ENCODE measurements at places on chromosomes 2 and 18.

DNA sequence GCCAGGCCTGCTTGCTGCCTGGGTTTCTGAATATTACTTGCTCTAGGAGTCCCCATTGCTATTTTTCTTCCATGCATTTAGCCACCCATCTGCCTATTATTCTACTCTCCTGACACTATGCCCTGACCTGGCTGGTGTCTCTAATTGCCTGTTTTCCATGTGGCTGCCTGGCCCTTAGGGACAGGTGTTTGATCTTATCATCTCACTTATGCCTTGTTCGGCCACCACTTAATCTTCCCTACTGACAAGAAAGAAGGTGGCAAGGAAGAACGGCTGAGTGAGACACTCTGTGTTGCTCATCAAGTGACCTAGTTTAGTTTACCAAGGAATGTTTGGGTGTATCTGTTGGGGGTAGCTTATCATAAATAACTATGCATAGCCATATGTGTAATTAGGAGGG, 50.4 kb upstream of the RAPH1 start:
- no peak for DNase-seq

- no peak for DNase-seq
These were observed 10.5 kb upstream of the SLC1A4 start for GRCh38 chr2:64978514-64979268.

DNA sequence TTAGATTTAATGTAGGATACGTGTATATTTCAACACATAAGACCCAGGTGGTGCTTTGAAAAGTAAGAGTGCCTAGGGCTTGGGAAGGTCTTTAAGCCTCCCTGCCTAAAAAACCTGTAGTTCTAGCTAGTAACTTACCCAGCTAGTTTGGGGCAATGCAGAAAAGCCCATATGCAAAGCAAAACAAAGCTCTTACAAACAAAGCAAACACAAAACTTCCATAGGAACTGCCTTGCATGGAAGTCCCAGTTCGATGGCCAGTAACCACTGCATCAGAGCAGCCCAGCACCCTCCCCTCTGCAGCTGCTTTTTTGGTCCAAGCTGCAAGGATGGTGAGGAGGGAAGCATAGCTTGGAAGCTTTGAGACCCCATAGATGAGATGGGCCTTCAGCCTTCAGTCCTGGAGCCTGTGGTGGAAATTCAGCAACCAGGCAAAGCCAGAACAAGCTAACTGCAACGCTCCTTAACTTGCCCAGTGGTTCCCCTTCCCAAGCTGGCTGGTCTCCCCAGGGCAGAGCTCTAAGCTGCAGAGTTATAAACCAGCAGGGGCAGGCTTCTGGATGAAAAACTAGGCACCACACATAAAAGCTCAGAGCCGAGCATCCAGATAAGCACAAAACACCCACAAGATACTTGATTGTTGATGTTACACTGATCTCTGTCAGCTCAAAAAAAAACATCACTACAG, 16.2 kb downstream of the C2orf76 start:
- no peak for DNase-seq

- no peak for DNase-seq
These were observed 163.7 kb upstream of the KLHL29 start for GRCh38 chr2:23221236-23221635.

DNA sequence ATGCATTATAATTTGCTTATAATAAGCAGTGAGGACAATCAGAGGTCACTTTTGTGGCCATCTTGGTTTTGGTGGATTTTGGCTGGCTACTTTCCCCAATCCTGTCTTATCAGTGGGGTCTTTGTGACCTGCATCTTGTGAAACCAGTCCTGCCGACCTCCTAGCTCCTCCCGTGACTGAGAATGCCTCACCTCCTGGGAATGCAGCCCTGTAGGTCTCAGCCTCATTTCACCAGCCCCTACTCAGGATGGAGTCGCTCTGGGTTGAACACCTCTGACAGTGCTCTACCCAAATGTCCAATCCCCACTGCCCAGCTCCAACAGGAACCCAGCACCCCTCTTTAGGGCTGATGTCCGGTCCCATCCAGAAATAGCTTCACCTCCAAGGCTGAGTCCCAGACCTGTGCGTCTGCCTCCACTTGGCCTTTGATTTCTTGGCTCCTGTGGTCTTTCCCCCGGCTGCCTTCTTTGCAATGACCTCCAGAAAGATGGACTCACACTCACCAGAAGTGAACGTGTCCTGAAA, 31.3 kb upstream of the PXDN start:
- no peak for DNase-seq

- no peak for DNase-seq
These were observed 492.4 kb upstream of the ACVR2A start for GRCh38 chr2:147352264-147353071.

DNA sequence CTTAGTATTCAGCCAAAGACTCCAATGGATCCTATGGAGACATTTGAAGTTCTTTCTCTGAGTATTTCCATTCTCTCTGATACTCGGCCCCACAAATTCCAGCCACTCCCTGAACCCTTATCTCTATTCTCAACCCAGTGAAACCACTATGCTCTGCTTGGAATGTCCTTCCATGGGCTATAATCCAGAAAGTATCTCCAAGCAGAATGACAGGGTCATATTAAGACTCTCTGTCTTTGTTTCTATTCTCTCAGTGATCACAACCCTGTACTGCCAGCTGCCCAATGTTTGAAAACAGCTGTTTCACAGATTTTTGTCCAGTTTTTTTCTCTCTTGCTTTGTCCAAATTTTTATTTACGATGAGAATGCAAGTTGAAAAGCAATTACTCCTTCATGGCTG, 21.9 kb downstream of the CHMP3 start:
- no peak for DNase-seq

DNA sequence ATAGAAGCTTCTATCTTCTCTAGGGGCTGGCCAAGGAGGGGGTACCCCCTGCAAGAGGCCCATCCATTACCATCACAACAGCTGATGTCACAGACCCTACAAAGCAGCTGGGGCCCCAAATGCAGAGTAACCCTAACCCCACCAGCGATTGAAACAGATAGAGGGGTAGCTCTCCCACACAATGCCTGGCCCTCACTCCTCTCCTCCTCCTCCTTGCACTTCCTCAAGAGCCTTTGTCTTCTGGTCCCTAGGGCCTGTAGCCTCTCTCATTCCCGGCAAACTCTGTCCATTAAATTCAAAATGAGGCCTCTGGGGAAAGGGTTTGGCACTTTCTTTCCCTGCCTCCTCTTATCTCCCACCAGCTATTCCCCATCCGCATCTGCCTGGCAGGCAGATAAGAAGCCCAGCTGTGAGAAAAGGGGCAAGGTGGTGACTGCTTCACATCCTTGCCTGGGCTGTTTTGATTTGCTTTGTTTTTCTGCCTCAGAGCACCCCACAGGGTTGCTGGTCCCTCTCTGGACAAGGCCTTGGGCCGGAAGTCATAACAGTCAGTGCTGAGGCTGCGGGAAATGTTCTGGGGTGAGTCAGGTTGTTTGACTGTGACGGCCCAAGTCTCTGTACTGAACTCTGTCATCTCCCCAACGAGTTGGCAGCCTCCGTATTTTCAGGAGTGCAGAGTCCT, 26.1 kb upstream of the CYP26B1 start:
- no peak for DNase-seq

GRCh38 chr2:191108331-191108730, 42.5 kb downstream of the STAT4 start:
- DNase-seq, result no peak

DNA sequence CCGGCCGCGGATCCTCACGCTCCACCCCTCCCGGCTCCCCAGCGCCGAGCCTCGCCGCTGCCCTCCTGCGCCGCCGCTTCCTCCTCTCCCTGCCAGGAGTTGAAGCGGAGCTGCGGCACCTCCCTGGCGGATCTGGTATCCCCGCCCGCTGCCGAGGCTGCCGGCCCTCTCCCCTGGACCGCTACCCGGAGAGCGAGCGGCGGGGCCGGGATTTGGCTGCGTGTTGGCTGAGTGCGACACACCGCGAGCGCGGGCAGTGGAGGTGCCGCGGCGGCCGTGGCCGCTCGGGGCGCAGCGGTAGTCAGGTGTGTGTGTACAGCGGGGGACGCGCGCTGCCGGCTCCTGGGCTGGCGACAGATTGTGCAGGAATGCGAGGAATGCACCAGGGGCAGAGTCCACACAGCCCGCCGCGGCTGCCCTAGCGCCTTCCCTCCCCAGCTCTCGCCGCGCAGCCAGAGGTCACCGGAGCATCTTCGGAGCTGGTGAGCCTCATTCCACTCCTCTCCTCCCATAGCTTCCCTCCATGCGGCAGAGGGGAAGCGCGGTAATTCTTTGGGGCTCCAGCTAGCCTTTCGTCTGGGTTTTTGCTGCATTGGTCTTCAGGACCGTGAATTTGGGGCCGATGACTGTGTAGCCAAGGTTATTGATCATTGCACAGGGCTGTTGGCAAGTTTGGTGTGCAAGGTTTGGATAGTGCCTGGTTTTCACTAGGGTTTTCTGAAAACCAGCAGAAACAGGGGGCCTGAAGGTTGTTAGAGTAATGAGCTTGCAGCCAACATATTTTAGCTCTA, 1.3 kb downstream of the PKP4 start:
- peak; percentile 14 for DNase-seq

DNA sequence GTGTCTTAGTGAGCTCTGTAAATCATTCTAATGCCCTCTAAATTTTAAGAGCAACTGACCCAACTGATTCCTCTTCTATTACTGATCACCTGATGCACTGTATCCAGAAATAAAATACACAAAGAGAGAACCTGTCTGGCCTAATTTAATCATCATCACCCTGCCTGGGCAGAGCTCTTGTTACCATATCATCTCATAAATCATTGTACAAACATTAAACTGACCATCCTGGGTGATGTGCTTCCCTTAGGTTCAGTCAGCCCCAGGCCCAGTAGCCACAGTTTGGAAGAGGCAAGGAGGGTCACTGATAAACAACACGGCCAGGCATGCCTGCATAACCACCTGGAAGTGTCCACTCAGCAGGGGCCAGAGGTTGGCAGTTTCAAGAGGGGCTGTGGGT, 22.7 kb upstream of the ACMSD start:
- no peak for DNase-seq

DNA sequence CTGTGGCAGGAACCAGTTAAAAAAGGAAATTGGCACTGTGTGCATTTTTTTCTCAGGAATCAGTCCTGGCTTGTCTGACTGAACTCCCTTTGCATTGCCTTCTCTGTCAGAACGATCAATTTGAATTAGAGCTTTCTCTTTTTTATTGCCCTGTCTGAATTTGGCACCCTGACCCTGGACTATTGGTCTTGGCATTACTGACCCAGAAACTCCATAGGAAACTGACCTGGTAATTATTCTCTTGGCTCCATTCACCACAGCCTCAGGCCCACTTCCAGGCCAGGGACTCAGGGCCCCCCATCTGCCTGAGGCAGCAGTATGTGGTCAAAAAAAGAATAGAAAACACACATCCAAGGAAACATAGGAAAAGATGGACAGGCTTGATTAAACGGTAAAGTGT, 32.0 kb upstream of the CCDC88A start:
- no peak for DNase-seq

DNA sequence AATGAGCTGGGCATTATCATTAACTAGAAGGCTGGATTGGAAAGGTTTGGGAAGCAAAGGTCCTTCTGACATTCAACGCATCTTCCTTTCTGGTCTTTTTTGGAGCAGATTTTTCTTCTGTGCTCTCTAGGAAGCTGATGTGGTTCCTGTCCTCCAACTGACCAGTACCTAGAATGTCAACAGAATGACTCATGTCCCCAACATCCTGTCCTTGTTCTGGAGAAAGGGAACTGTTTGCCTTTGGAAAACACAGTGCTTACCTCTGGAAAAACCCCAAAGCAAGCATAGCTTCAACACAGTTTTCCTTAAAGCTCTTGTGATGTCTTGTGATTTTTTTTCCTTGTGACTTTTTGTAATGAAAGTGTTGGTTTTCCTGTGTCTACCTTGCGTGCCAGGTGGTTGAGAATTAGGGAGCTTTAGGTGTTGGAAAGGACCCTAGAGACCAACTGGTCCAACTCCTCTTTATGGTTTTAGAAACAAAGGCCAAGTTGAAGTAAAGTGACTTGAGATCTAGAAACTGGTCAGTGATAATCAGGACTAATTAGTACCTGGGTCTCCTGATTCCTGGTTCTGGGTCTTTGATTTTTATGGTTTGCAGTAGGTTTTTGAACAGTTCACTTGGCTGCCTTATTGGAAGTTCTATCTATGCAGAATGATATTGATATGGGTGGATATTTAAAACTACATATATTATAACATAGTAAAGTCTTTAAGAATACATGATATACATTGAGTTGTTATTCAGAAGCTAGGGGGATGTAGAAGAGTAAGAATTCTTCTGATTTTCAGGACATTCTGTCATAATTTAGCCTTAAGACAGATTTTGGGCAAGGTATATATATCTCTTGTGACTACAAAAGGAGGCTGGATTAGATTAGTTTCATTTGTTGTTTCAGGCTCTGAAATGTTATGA, 70.5 kb downstream of the FMNL2 start:
- DNase-seq, result no peak

- peak; percentile 47 for DNase-seq
These were observed 31.8 kb downstream of the ARHGAP25 start for GRCh38 chr2:68766376-68766845.

DNA sequence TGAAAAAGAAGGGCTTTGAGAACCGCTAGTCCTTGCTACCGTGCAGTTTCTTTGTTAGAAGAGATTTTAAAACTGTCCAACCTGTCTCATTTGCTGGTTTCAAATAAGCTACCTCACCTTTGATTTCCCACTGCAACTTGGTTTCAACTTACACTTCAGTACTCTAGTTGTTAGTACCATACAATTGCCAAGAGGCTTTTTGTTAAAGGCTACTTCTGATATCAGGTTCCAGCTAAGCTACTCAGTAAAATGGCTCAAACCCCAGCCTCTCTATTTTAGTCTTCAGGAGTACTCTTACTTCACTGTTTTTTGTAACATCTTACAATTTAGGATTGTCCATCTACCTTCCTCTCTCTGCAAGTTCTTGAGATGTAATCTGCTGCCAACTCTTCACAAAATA, 91.6 kb downstream of the INO80D start:
- no peak for DNase-seq

Measured in stimulated activated CD8-positive, alpha-beta memory T cell treated with anti-CD3 and anti-CD28 coated beads, Interleukin-4, amount 100 ng/mL, for 1 hour (primary cell).